ENCODE measurements at places on chromosomes 12 and 14.

GRCh38 chr12:119415714-119416113, 81.2 kb downstream of the CCDC60 start:
- DNase-seq, result no peak

DNA sequence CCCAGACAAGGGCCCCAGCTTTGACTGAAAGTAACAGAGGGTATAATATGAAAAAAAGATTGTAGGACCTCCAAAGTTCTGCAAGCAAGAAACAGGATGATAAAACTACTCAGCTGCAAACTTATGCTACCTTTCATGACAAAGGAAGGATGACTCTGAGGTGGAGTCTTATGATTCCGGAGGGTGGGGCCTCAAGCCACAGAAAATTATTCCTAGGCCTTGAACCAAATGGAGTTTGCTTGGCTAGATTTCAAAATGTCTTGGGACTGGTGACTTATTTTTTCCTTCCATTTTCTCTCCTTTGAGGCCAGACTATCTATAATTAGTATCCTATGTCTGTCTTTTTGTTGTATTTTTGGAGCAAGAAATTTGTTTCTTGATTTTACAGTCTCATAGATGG, 336.4 kb downstream of the LRIG3 start:
- DNase-seq, result no peak

DNA sequence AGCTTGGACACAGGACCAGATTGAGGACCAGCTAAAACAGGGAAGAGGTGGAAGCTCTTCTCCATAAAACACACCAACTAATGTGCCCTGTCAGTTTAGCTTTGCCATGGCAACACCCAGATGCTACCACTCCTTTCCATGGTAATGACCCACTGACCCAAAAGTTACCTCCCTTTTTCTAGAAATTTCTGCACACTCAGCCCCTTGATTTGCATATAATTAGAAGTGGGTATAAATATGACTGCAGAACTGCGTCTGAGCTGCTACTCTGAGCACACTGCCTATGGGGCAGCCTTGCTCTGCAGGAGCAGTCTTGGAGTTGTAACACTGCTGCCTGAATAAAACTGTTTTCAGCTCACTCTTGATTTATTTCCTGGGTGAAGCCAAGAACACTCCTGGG, 3.2 kb upstream of the TDG start:
- no peak for DNase-seq

DNA sequence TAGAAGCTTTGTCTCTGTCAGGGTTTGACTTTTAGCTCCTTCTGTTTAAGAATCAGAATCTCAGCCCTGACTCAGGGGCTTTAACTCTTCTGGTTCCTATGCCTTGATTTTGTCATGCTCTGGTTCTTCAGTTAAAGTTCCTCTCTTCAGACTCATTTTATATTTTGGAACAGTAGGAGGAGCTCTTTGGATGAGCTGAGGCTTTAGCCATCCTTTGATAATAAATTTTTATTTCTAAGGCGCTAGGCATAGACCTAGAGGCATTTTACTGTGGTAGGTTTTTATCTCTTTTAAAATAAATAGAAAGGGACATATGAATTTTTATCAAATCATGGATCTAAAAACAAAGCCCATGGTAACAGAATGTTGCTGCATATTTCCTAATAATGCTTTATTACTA, 51.7 kb downstream of the ATP23 start:
- DNase-seq, result no peak

DNA sequence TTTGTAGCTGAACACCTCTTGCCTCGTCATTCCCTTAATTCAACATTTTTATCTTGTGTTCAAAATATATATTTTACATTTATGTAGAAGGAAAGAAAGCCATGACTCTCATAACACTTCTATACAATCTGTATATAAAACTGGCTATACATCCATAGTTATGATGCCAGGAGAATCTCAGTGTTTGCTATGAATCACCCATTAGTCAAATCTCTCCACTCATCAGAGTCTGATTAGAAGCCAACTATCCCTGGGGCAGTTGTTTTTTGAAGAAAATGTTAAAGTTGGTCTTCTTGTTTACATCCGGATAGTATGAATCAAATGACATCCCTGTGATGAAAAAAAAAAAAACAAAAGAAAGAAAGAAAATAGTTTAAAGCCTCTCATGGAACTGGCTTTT, 503.9 kb downstream of the NELL2 start:
- DNase-seq, result no peak

All from activated CD4-positive, alpha-beta memory T cell treated with anti-CD3 and anti-CD28 coated beads for 36 hours (primary cell).